Transverse colon (tissue), 4 donors: ENCODE measurements at places on chromosomes 5 and 9. TPM values are rescaled to one million over a fixed set of nuclear protein-coding genes. Genes with fewer than 3 reads are reported as not detected.

GRCh38 chr5:32047056-32047455 is 127.1 kb downstream of the GOLPH3 start:
- no peak for DNase-seq

DNA sequence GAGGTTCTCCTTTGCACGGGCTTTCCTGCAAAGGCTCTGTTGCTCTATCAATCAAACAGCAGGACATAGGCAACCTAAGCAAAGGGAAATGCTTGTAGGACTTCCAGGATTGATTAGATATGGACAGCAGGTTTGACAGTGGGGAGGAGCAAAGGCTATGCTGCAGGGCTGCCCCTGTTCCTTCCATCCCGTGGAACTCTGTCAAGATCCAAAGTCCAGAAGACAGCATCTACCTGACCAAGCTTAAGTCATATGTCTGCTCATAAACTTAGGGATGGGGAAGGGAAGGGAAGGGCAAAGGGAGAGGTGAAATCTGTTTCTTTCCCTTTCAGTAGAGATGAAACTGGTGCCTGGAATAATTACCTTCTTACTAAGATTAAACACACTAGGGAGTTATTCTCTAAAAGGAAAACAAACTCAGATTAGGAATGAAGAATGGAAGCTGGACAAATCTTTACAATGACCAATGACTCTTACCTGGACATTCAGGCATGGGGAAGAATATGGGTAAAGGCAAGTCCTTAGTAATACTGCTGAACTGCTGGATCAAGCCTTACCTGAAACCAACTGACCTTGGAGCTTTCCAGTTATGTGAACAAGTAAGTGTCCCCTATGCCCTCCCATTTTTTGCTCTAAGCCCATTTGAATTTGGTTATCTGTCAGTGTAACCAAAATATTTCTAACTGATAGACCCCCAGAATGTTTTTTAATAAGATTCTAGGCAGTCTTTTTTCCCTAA is 8.4 kb upstream of the ACOT12 start:
- DNase-seq = no peak

DNA sequence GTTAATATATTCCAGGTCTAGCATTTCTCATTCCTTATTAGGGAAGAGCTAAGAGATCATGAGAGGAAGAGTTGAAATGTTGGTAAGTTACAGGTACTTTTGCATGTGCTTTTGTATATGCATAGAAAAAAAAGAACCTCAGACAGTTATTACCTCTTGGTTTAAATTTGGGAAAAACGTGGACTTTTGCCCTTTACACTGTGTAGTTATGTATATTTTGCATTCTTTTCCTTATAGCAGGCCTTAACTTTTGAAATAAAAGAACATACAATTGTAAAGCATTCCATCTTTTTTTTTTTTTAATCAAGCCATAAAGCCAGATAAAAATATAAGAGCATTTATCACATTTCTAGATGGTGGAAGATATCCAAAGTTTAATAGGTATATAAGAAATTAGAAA is 61.4 kb downstream of the RIC1 start:
- no peak for DNase-seq

- DNase-seq = no peak
These were observed 915 bp downstream of the HSDL2 start for GRCh38 chr9:112380825-112381221.

Gene SCGB3A2
- not detected for total RNA-seq

Gene PPP2R2B
- total RNA-seq = 1.9 TPM

GRCh38 chr5:33488558-33489355 is 48.0 kb downstream of the TARS1 start:
- DNase-seq = no peak

DNA sequence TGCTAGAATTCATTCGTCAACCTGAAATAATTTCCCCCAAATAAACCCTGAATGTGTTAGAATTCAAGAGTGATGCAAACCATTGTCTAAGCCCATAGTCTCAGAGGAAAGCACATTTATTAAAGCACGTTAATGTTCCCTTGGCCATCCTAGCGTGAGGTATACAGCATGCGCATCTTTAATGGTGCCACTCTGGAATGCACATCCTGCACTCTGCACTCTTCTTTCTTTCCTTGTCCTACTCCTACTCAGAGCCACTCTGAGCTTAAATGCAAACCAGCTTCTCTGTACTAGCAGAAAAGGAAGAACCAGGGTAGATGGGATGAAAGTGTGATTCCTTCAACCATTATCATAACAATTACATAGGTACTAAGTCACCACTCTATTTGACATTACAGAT is 50.4 kb downstream of the ARL15 start:
- DNase-seq = no peak

GRCh38 chr5:111933086-111933485 is 176.1 kb upstream of the NREP start:
- DNase-seq = no peak

- DNase-seq = no peak
These were observed 21.1 kb upstream of the CPEB4 start for GRCh38 chr5:173866858-173867679.

Gene ZNF782
- 17.3 TPM for total RNA-seq

GRCh38 chr9:89588271-89588879 is 16.4 kb upstream of the GADD45G start:
- DNase-seq = no peak

DNA sequence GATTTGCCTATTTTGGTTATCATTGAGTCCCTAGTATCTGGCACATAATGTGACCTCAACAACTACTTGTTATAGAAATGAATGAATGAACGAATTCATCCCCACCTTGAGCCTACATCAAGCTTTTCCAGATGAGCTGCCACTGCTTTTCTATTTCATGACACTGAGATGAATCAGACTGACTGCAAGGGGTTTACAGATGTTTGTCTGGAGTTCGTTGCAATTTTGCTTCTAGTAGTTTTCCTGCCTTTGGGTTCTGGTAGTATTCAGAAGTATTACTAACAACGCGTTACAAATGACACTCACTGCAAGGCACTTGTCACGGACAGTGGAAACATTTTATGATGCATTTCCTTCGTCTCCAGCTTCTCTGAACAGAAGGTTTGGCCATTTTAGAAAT is 222.3 kb downstream of the CD180 start:
- no peak for DNase-seq

Gene SMIM3
- 19.1 TPM for total RNA-seq

Gene ACTBL2
- not detected for total RNA-seq
